ENCODE measurements at places on chromosomes 1 and 21.

DNA sequence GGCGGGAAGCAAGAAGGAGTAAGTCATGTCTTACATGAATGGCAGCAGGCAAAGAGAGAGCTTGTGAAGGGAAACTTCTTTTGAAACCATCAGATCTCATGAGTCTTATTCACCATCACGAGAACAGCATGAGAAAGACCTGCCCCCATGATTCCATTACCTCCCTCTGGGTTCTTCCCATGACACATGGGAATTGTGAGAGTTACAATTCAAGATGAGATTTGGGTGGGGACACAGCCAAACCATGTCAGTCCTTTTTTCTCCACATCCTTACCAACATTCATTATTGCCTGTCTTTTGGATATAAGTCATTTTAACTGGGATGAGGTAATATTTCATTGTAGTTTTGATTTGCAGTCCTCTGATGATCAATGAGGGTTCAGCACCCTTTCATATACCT is 81.0 kb downstream of the DIRAS3 start:
- DNase-seq: no peak

DNA sequence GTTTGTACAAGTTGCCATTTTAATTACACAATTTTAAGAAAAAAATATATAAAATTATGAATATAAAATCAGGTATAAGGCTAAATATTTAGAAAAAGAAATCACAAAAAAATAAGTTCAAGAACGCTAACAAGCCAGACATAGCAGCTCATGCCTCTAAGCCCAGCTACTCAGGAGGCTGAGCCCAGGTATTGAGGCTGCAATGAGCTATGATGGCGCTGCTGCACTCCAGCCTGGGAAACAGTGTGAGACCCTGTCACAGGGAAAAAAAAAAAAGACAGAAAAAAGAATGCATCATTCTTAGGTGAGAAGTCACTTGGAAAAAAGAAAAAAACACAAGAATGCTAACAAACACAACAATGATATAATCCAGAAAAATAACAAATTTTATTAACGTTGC is 112.3 kb upstream of the PRDX6 start:
- no peak for DNase-seq

GRCh38 chr1:204041803-204042505 is 31.0 kb upstream of the SOX13 start:
- DNase-seq: no peak

- DNase-seq: no peak
Observed at GRCh38 chr1:15178571-15179484, 25.3 kb downstream of the TMEM51 start.

- no peak for DNase-seq
Observed at GRCh38 chr21:16900685-16901084, 612.2 kb upstream of the CXADR start.

DNA sequence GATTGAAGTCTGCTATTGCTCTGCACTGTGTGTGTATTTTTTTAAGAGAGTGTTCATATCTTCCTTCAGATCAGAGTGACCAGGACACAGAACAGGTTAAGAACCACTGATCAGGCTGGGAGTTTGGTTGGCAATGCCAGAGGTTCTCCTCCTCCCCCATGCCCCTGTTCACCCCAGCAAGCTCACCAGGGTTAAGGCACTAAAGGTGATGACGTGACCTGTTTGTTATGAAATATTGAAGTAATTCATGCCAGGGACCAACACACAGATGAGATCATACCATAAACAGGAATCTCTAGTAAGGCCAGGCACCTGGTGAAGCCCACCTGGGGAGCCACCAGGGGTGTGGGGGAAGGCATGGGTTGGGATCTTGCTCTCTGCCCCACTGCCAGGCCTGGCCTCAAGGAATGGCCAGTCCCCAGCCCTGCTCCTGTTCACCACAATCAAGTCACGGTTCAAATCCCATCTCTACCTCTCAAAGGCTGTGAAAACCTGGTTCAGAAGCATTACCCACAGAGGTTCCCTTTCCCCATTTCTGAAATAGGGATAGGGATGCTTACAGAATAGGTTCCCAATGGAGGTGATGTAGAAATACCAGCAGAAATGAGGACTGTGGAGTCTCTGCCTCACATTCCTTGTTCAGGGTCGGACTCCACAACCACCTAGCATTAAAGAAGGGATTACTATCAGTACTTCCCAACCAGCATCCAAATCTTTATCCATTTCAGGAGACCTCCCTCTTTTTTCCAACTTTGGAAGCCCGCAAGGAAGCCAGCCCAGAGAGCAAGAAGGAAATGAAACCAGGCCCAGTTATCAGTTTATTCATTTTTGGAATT is 2.4 kb downstream of the ID3 start:
- no peak for DNase-seq

Data from CD4-positive, alpha-beta T cell treated with Interleukin-1 beta for 1 hour (primary cell).